ENCODE measurements at places on chromosomes 6 and 20. TPM values are rescaled to one million over a fixed set of nuclear protein-coding genes. Genes with fewer than 3 reads are reported as not detected.

DNA sequence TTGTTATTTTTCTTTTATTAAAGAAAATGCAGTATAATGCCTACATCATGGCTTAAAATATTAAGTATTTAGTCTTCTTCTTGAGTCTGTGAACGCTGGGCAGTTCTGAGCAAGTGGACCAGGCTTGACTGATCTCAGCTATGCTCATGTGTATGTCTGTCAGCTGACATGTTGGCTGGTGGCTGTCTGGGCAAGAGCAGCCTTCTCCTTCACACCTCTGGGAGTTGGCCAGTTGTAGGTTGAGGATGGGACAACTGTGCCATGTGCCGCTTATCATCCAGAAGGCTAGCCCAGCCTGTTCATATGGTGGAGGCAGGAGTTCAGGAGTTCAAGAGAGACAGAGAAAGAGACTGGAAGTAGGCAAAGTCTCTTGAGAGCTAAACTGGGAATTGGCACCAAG is 175.9 kb downstream of the PLCB4 start:
- no peak for DNase-seq

DNA sequence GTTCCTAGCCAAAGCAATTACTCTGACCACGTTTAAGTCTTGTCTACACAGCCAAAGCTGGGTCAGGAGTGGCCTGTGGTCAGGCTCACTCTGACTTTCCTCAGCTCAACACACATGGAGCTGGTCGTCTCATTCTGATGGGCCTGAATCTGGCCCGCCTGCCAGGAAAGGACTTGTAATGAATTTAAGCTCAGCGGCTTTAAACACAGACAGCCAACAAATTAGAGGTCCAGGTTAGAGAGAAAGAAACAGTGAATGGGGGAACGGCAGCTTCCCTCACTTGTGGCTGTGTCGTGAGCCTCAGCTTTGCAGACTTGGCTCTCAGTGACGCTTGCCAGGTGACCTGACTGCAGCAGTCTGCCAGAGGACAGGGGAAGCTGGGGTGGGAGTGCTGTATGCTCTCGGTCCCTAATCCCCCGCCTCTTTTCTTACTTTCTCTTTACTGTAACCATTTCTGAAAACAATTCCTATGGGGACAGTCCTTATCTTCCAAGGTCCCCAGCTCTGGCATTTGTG is 121.9 kb upstream of the AGPAT4 start:
- DNase-seq = no peak

DNA sequence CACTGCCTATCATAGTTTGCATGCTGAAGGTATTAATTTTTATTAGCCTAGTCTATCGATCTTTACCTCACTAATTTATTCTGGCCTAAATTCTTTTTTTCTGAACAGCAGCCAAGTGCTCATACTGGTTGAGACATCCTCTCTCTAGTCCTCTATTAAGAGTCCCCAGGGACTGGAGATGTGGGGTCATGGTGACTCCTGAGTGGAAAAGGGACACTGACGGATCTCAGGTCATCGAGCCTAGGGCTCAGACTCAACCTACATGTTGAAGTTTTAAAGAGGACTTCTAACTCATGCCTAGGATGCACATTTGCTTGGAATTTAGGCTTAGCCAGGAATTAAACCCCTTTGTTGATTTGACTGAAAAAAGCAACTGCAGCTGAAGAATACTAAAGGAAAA is 378.1 kb downstream of the BTBD9 start:
- no peak for DNase-seq

DNA sequence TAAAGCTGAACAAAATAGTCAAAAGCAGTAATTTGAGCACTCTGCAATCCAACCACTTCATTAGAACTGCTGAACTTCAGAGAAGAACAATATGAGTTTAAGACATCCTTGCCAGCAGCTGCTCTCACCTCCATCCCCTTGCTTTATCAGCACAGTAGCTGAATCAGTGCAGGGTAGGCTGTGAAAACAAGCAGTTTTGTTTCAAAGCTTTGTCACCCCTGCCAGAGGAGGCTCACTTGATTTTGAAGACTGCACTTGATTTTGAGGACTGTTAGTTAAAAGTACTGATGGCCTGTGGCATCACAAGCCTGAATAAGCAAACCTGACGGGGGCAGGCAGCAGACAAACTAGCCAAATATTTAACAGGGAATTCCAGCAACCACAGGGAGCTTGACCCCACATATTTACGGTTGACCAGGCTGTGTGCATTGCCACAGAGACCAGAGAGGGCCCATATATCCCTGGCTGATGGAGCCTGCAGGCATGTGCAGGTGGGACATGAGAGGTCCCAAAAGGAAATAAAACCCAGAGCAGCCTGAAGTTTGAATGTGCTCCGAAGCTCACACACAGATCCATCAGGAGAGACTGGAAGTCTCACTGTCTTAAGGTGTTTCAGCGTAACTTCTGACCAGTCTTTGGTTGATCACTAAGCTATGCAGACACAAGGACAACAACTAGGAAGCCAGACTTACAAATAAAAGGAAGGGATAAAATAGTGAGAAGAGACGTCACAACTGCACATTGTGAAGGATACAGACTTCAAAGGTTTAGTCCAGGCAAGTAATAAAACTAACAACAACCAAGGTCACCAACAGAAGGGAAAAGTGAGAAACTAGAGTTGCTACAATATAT is 97.4 kb downstream of the PDSS2 start:
- DNase-seq = no peak

DNA sequence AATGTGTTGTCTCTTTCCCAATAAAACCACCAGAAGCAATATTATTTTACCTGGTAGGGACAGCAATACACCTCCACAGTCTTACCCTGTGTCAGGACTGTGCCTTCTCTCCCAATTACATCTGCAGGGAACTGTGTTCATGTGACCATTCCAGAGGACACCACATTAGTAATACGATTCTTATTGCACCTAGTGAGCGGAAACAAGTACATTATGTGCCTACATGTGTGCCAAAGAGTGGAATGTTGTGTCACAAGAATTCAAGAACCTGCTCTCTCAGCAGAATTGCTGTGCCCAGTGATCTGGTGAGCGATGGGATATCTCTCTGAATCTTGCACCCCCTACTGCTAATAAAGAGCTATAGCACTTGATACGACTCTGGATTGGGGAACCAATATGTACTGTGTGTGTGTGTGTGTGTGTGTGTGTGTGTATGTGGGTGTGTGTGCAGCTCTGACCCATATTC is 57.4 kb upstream of the FOXC1 start:
- DNase-seq = no peak

- no peak for DNase-seq
These were observed 273.0 kb downstream of the ADGB start for GRCh38 chr6:146871611-146872425.

DNA sequence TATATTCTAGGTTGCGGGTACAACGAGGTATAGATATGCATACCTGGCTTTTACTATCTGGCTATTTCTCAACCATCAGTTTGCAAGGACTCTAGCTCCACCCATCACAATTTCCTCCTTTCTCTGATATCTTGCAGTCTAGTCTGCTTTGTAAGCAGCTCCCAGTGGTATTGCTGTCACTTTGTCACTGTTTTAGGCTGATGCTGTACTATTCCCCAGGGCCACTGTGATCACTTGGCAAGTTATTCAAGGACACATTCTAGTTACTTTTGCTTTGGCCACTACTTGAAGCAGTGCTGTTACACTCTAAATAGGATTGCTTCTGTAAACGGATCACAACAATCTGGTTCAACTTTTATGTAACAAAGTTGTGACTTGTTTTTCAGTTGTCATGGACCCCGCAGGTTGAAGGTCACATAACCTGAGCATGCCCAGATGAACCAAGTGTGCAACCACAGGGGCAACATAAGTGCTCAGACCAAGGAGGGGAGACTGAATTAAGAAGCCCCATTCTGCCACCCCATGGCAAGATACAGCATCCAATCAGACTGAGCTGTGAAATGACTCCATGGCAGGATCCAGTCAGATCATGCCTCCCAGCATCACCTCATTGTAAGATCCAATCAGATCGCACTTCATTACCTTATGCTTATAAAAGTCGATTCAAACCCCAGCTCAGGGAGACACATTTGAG is 588.4 kb upstream of the CITED2 start:
- DNase-seq = peak; percentile 60

DNA sequence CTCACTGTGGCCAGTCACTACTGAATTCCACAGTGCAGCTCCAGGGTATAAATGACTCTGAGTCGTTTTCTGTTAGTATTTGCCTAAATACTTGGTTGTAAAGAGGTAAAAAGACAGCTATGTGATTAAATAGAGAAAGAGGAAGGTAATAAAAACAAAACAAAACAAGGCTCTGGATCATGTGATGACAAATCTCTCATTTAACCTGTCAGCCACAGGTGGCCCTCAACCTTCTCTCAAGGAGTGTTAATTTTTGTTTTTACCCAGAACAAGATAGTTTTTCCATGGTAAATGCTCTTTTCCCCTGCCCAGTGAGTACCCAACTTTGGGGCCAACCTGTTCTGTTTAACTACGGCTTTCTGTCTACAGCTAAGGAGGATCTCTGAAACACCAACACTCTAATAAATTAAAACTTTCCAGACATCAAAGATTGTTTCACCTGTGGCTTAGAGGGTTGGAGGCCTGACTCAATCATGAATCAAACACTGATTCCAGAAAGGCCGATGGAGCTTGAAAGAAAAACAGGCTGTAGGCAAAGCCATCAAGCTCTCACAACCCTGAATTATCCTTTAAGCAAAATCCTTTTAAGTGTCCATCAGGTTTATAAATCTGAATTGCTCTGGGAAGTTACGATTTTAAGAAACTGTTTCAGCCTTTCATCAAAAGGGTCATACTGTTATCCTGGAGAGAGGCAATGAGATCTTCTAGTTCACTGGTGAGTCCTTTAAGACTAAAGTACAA is 81.5 kb upstream of the BCLAF1 start:
- DNase-seq = no peak

- no peak for DNase-seq
These were observed 19.1 kb downstream of the ADGRB3 start for GRCh38 chr6:68654134-68654533.

DNA sequence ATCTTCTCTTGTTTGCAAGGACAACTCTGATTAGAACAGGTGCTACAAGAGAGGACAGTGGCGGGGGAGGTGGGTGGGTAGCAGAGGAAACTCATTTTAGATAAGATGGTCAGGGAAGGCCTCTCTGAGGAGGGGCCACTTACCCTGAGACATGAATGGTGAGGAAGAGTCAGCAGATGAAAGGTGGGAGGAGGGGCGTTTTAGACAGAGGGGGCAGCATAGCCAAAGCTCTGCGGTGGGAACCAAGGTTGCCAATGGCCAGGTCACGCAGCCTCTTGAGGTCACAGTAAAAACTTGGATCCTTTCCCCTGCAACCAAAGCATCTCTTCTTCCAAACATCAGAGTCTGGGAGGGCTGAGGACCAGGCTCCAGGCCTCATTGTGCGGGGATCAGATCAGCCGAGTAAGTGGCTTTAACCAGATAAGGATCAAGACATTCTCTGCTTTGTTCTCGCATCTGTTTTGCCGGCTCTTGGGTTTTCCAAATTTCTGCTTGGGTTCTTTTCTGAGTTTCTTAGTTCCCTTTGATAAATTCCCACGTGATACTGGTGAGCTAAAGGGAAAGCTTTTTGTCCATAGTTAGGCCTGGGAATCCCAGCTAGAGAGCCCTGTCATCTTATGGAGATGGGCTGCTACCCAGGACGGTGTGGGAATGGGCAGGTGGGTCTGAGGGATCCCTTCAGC is 5.5 kb upstream of the CD40 start:
- no peak for DNase-seq

DNA sequence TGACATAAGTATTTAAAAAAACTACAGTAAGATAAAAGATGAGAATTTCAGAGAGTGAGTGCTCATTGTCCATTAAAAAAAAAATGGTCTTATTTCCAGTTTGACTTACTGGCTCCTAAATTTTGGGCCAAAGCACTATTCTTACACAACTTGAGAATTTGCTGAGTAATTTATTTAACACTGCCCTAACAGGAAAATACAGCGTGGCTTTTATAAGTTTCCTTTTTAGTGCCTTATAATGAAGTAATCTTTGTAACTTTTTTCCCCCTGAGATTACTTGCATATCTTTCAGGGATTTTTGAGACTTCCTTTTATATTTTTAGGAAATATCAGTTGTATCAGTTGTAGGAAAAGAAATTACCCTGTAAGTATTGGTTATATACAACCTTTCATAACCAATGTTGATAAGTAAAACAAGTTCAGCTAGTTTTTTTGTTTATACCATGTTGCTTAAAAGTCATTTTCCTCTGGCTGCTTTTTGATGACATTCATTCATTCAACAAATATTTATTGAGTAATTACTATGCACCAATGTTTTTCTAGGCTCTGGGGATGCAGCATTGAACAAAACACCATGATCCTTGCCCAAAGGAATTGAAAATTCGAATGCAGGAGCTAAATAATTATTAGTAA is 106.4 kb upstream of the SGK1 start:
- no peak for DNase-seq

GRCh38 chr20:46552460-46553420 is 2.3 kb upstream of the OCSTAMP start:
- no peak for DNase-seq

DNA sequence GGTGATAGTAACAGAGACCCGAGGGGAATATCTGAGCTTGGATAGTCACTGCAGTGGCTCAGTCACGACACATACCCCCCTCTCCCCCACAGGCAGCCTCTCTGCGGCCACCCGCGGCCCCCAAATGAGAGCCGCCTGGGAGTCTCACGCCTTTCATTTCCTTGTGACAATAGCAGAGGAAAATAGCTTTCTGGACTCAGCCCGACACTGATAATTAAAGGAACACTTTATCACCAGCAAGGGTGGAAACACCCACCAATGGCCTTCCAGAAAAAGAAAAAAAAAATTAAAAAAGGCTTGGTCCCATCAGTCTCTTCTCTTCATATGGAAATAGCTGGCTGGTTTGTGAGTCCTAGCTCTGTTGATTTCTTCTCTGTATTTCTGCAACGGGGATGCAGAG is 35.1 kb upstream of the KCNG1 start:
- no peak for DNase-seq

GRCh38 chr20:51335329-51335841 is 207.1 kb downstream of the NFATC2 start:
- no peak for DNase-seq

DNA sequence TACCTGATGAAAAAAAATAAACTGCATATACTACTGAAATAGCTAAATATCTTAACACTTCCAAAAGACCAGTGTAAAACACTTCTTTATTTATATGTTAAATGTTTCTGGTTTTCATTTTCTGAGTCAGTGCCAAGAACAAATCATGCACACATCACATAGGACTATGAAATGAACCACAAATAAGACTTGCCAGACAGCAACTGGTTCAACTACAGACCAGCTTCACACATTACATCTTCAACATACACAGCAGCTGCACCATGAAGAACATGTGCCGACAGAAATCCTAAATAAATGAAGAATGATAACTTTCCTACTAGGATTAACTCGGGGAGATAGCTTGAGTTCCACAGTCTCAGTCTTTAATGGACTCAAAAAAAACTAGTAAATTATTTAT is 168.3 kb upstream of the STXBP5 start:
- DNase-seq = no peak

The SLC16A10 gene
- total RNA-seq = 97.0 TPM

The HELZ2 gene
- 35.2 TPM for total RNA-seq

The CLPSL2 gene
- total RNA-seq = not detected

The TCP11 gene
- not detected for total RNA-seq

The CLIC5 gene
- 2.0 TPM for total RNA-seq

The EBF4 gene
- total RNA-seq = 10.8 TPM

The SLC22A1 gene
- not detected for total RNA-seq

The IL17F gene
- total RNA-seq = not detected

The METTL24 gene
- total RNA-seq = 4.4 TPM

The OR2B2 gene
- not detected for total RNA-seq

The SLC17A1 gene
- total RNA-seq = 0.18 TPM

Measured in adrenal gland (tissue), 19 donors.